Foreskin keratinocyte (primary cell): ENCODE measurements at places on chromosomes 2 and 18. TPM values are rescaled to one million over a fixed set of nuclear protein-coding genes. Genes with fewer than 3 reads are reported as not detected.

DNA sequence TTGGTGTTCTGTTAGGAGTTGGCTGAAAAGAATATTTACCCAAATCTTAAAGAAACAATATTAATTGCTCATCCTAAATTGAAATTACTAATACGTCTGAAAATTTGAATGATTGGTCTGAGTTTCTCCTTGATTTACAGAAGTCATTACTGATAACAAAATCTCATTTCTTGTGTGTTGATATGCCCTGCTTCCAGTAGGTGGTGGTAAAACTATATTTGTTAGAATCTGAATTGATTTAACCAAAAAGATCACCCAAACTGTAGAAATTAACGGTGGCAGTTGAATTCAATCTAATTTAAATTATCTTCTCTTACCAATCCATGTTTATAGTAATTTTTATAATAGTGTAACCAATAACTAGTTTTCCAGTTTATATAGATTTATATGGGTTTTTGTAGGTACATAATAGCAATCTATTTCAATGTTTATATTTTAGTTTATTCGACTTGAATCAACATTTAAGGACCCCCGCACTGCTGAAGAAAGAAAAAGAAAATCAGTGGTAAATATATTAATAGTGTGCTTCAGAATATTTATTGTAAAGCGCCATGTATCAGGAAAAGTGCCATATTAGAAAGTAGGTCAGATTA lies 38.3 kb downstream of the PAPOLG start:
- DNase-seq: no peak

DNA sequence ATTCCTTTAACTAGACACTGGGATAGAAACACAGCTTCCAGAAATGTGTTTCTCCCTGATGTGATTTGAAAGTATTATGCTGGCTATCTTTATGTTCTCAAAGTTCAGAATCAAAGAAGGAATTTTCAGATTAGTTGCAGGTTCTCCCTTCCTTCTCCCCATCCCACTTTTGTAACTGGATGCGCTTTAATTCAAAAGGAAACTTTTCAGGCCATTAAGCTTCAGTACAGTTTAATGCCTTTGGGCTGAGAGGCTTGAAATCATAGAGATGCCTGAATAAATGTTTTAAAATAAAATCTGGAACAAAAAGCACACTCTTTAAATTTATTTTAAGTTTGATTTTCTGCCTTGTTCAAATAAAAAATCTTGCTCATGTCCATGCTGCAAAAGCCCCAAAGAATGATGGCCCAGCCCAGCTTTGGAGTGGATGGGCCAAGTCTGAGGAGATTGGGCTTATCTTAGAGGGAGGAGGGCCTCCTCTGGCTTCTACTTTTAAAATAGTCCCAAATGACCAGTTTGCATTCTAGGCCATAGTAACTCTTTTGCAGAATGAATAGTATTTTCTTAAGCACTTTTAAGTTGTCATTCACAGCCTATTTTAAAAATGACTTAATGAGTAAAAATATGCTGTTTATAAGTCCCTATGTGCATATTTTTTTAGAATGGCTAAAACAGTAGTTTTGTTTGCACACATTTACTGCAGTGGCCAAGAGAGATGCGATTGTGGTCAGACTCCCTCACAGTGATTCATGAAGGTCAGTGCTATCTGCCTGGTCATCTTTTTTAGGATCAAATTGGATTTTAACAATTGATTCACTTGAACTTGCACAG lies 129.2 kb downstream of the MTX2 start:
- DNase-seq: no peak

- no peak for DNase-seq
These were observed 75.7 kb downstream of the ADD2 start for GRCh38 chr2:70692256-70692655.

GRCh38 chr18:68520406-68521075 lies 194.4 kb downstream of the TMX3 start:
- peak; percentile 42 for DNase-seq

DNA sequence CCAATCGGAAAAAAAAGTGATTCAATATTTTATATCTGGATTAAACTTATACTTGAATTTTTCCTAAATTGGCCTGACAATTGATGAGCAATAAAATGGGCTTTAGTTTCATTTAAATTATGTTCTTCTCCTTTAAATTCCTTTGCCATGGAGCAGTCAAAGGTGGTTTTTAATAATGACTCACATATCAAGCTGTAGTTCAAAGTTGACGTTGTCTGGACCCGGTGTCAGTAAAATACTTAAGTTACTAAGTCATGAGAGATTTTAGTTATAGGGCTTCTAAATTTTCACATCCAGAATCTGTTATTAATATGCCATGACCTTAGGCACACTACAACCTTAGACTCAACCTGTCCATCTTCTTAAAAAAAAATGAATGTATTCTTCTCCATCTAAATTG lies 62.5 kb downstream of the CDH2 start:
- peak; percentile 71 for DNase-seq

DNA sequence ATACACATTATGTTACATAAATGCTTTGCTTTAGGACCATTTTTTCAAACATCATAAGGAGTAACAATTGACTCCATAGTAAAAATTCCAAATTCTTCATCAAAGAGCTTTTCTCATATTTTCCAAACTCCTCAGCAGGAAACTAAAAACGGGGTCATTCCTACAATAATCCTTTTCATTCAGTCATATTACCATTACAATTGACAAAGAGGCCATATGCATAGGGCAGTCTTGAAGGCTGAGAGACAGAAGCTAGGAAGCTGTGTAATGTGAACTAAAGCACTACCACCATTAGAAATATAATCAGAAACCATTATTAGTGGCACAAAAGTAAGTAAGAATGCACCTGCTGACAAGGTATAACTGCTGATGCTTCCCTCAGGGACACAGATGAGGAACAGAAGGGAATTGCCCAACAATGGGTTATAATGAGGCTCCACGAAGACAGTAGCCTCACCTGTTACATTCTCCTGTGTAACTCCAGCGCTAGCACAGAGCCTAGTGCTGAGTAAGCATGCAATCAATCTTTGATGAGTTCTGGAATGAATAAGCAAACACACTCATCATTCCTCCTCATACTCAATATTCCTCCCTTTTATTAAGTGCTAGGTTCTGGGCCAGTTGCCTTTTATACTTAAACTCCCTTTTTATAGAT lies 942.3 kb downstream of the CPS1 start:
- no peak for DNase-seq

DNA sequence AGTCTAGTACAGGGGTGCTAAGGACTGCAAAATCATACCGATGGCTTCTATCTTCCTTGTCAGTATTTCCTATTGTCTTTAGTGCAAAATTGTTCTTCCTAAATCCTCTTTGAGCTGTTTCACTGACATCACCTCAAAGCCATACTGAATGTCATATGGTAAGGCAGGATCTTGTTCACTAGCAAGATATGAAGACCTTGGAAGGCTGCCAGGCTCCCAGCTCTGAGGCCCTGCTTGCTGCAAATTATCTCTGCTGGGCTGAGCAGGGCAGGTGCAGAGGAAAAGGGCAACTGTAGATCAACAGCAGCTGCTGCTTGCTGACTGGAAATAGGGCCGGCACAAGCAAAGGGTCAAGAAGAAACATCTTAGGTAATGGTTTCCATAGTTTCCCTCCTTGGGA lies 58.2 kb downstream of the PMAIP1 start:
- peak; percentile 40 for DNase-seq

DNA sequence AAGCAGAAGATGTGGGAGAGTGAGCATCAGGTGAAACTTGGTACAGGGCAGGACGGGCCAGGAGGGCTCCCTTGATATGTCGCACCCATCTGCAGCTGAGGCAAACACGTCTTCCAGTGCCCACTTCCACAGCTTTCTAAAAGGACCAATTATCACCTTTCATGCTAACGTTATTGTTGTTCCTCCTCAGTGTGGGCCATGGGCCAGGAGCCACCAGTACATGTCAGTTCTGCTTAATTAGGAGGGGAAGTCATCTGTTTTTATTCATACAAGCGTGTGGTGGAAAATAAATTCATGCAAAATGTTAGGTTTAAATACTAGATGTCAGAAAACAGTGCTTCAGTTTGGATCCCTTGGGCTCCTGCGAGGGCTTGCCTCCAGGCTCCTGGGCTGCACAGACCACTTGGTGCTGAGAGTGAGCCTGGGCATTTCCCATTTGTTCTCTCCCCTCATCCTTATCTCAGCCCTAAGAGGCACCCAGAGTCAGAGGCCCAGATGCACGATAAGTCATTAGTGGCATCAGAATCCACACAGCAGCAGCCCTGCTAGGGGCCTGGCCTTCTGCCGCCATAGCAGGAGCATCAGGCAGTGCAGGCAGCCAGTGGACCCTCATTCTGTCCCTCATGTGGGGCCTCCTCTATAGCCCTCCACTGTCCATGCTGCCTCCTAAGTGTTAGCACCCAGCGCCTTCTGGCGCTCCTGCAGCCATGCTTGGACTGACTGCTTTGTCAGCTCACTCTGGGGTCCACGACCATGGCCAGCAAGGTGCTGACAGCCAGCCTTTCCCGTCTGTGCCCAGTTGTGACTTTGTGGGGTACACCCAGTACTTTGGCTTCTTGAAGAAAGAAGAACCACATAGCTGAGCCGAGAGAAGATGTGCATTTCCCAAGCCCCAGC lies 539.8 kb upstream of the RAB6C start:
- no peak for DNase-seq

GRCh38 chr2:30584116-30584515 lies 137.1 kb downstream of the LCLAT1 start:
- no peak for DNase-seq

DNA sequence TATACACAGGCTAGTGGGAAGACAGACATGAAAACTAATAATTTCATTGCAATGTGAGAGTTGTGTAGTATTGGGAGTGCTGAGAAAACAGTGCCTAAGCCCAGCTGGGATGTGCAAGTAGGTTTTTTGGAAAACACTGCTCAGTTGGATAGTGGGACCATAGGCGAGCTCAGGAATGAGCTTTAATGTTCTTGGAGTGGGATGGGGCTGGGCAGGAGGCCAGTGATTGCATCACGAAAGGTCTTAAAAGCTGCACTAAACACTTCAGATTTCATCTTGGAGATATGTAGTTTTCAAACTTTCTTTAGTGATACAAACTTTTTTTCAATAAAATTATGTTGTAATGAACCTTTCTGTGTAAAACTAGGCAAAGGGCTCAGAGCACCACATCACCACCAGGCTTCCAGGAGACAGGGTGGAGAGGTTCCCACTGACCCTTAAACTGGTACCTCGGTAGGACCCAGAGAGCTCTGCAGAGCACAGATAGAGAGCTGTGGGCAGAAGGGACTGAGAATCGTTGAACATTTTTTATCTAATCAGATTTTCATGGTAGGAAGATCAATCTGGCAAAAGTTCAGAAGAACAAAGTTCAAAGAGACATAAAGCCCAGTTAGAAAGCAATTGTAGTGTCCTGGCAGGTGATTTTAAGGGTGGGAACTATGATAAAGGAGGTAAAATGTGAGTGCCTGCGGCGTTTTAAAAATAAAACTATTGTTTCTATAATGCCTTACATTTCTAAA lies 176.2 kb downstream of the TRABD2A start:
- DNase-seq: no peak

DNA sequence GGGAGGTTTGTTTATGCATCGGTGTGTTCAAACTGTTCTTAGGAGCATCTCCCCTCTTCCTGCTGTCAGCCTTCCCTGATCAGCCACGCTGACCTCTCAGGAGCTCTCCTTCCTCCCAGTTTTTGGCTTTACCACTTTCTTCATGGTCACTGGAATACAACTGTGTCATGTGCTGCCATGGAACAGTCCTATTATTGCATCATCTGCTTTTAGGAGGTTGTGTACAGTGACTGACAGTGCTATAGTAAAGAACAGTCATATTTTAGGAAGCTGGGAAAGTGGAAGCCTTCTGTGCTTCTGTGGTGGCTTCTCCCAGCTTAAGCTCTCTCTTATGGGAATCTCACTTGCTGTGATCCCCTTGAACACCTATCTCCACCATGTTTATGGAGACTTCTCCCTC lies 165.5 kb downstream of the TPGS2 start:
- no peak for DNase-seq

- no peak for DNase-seq
These were observed 25.7 kb upstream of the RIT2 start for GRCh38 chr18:43141208-43141607.

DNA sequence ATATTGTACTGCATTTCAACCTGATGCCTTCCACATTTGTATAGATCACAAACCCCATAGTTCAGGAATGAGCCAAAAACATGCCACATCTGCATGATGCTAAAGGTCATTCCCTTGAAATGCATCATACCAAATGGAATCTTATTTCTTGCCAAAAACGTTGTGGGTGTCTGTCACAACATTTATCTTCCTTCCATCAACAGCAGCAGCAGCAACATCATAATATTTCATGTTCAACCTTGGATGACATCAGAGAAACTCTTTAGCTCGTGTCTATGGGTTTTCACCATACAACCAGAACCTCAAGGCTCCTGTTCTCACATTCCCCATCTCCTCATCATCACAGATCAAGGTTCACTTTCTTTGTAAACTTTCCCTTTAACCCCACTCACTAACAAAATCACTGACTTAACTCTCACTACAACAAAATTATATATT lies 221.3 kb upstream of the CTAGE1 start:
- peak; percentile 7 for DNase-seq

GRCh38 chr2:205086662-205087061 lies 541.4 kb downstream of the PARD3B start:
- no peak for DNase-seq

GRCh38 chr18:13681701-13682100 lies 44.7 kb downstream of the FAM210A start:
- DNase-seq: no peak

DNA sequence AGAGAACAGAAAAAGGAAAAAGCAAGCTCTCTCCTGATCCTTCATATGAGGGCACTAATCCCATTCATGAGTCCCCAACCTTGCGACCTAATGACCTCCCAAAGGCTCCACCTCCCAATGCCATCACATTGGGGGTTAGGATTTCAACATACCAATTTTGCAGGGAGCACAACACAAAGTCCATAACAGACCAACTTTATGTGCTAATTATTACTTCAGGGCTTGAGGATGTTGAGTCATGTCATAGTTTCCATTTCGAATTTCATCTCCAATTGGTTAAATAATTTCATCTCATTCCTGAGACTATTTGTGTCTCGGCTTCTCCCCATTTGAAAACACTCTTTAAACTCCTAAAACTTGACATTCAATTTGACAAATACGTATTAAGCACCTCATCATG lies 69.9 kb upstream of the KLF7 start:
- DNase-seq: no peak

DNA sequence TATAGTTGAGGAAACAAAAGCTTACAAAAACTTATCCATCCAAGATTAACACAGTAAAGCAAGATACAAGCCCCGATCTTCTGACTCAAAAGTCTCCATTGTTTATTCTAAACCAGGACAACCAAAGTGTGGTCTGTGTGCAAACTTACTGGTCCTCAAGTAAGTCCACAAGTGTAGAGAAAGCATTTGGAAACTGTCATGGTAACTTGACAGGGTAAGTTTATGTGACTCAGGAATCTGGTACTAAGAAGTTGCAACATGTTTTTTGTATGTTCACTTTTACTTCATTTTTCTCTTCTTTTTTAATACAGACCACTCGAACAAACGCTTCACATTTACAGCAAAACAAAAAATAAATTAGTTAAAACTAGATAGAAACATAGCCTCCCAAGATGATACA lies 9.4 kb downstream of the MBD2 start:
- DNase-seq: no peak

GRCh38 chr2:60353406-60353800 lies 200.1 kb downstream of the BCL11A start:
- no peak for DNase-seq

- peak; percentile 89 for DNase-seq
These were observed at the start of gene PIK3C3 for GRCh38 chr18:41954827-41955613. PIK3C3 (plus strand) TSS chr18:41955234; CDS start chr18:41955292, 58 bp downstream.

Gene DSC1
- 0.35 and 0.44 TPM in 2 replicates for total RNA-seq

Gene GDF7
- total RNA-seq: not detected in 2 replicates

Gene ZNF24
- 28.5 and 29.3 TPM in 2 replicates for total RNA-seq

Gene ERICH2
- 1.3 and 2.5 TPM in 2 replicates for total RNA-seq

Gene NAT8
- total RNA-seq: not detected in 2 replicates

Gene RAPGEF4
- 1.1 and 1.3 TPM in 2 replicates for total RNA-seq

Gene ZSWIM2
- not detected in 2 replicates for total RNA-seq
